ENCODE measurements at places on chromosomes 12 and 14. TPM values are rescaled to one million over a fixed set of nuclear protein-coding genes. Genes with fewer than 3 reads are reported as not detected.

DNA sequence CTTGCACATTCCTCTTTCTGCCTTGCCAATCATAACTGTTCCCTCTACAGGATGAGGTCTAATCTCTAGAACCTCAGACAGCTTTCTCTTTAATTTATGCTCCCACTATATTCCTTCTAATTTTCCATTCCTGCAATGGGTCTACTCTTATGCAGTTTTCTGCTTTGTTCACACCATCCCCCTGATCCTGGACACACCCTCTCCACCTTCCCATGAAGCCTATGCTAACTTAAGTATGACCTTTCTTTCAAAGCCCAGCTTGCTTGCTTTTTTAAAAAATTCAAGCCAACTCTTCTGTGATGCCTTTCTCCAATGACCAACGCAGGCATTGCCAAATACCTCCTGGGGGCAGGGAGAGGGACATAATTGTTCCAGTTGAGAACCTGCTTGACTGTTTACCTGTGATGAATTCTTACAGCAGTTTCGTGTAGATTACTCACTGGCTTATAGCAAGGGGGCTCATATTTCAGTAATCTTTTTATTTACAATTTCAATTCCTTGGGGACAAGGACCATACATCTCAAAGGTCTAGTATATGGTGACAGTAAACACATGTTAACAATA lies 7.8 kb downstream of the SLC38A1 start:
- H3K36me3 ChIP-seq, result no peaks in the 10 kb centered on the region
- peak overlapping the region; percentile 90 for H3K4me3 ChIP-seq
- peaks cover 80% of the 10 kb centered on the region for H3K4me1 ChIP-seq

The FERMT2 gene
- 108 TPM for total RNA-seq

The FAR2 gene
- 25.9 TPM for total RNA-seq

DNA sequence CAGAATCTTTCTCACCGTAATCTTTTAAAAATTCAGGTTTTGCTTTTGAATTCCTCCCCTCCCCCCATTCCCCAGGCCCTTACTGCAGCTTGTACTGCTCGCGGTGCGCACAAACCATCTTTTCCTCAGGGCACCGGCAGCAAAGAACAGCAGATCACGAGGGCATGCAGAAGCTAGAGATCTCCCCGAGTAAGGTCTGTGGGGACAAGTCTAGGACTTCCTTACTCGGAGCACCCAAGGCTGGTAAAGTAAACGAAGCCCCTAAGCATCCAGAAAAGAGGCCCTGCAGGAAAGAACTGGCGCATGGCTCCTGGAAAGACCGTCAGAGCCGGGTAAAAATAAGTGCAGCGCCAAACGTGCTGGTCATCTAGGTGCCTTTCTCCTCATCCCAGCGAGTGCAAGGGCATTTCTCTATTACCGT lies 727 bp downstream of the LDHB start:
- peak overlapping the region; percentile 80 for H3K4me3 ChIP-seq
- H3K4me1 ChIP-seq, result peaks cover 33% of the 10 kb centered on the region
- no peaks in the 10 kb centered on the region for H3K27me3 ChIP-seq
- H3K36me3 ChIP-seq, result peaks cover 32% of the 10 kb centered on the region
- peak overlapping the region; percentile 99 for H3K27ac ChIP-seq
- peak; percentile 53 for DNase-seq

The CDK2 gene
- total RNA-seq, result 27.7 TPM

The KERA gene
- not detected for total RNA-seq

GRCh38 chr14:43438056-43438455 lies 1069.0 kb downstream of the FSCB start:
- H3K36me3 ChIP-seq, result no peaks in the 10 kb centered on the region
- no peaks in the 10 kb centered on the region for H3K4me1 ChIP-seq
- H3K27ac ChIP-seq, result no peak overlapping the region

DNA sequence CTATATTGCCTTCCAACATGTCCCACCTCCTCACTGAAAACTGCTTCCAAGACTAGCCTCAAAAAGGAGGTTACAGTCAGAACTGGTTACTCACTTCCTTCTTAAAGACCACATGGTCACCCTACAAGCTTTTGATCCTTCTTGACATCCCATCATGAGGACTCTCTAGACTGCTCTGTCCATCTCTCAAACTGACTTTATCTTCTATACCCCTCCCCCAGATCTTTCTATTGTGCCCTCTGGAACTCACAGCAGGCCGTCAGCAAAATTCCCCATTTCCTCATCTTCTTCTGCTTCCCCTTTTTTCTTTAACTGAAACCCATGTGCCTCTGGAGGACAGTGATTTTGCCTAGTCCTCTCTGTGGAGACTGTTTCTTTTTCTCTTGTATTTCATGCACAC lies 18.1 kb upstream of the IGF1 start:
- DNase-seq, result no peak
- H3K36me3 ChIP-seq, result no peaks in the 10 kb centered on the region
- no peaks in the 10 kb centered on the region for H3K4me1 ChIP-seq
- no peak overlapping the region for H3K27ac ChIP-seq
- no peak overlapping the region for H3K4me3 ChIP-seq

GRCh38 chr14:106174206-106174605 lies 647.8 kb downstream of the TMEM121 start:
- DNase-seq, result no peak
- H3K27me3 ChIP-seq, result no peaks in the 10 kb centered on the region
- no peak overlapping the region for H3K27ac ChIP-seq

The PTGR2 gene
- 9.5 TPM for total RNA-seq

GRCh38 chr14:73339846-73340595 lies 102.7 kb downstream of the PAPLN start:
- H3K4me1 ChIP-seq, result peaks cover 7% of the 10 kb centered on the region
- H3K27me3 ChIP-seq, result no peaks in the 10 kb centered on the region
- no peak overlapping the region for H3K27ac ChIP-seq
- DNase-seq, result peak; percentile 17
- no peak overlapping the region for H3K4me3 ChIP-seq

The SYNDIG1L gene
- total RNA-seq, result 1.6 TPM

GRCh38 chr12:10175846-10176636 lies 2.8 kb upstream of the TMEM52B start:
- no peak for DNase-seq
- H3K27ac ChIP-seq, result no peak overlapping the region
- H3K36me3 ChIP-seq, result no peaks in the 10 kb centered on the region
- H3K27me3 ChIP-seq, result no peaks in the 10 kb centered on the region
- H3K4me1 ChIP-seq, result no peaks in the 10 kb centered on the region

- no peak overlapping the region for H3K4me3 ChIP-seq
- no peaks in the 10 kb centered on the region for H3K36me3 ChIP-seq
- H3K27me3 ChIP-seq, result no peaks in the 10 kb centered on the region
- H3K4me1 ChIP-seq, result no peaks in the 10 kb centered on the region
- DNase-seq, result no peak
These were observed 96.7 kb downstream of the RFLNA start for GRCh38 chr12:124391340-124392261.

The LIN7A gene
- 6.2 TPM for total RNA-seq

DNA sequence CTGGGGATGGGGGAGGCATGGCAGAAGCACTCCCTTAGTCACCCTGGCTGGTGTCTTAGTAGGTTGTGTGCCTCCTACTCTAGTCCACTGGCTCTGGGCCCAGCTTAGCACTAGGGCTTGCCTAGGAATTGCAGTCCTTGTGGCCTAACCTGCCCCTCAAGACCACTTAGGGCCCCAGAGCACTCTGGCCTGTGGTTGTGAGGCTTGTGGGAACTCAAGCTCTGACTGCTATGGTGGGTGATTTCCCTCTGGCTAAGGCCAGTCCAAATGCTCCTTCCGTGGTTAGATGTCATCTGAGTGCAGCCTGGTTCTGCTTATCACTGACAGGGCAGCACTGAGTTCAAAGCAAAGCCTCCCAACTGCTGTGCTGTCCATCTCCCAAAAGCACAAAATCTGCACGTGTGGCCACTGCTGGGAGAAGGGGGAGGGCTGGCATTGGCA lies 20.2 kb downstream of the FGD4 start:
- 0 out of 2 replicates have a peak overlapping the region, but pooled peaks have one; percentile 13 for H3K4me3 ChIP-seq
- DNase-seq, result no peak
- peaks cover 5% of the 10 kb centered on the region for H3K36me3 ChIP-seq
- peaks cover 38% of the 10 kb centered on the region for H3K4me1 ChIP-seq

GRCh38 chr14:20376071-20376588 lies 32.7 kb downstream of the PARP2 start:
- peaks cover 14% of the 10 kb centered on the region for H3K36me3 ChIP-seq
- DNase-seq, result no peak
- H3K27me3 ChIP-seq, result no peaks in the 10 kb centered on the region
- no peak overlapping the region for H3K4me3 ChIP-seq

The EEA1 gene
- total RNA-seq, result 12.5 TPM

DNA sequence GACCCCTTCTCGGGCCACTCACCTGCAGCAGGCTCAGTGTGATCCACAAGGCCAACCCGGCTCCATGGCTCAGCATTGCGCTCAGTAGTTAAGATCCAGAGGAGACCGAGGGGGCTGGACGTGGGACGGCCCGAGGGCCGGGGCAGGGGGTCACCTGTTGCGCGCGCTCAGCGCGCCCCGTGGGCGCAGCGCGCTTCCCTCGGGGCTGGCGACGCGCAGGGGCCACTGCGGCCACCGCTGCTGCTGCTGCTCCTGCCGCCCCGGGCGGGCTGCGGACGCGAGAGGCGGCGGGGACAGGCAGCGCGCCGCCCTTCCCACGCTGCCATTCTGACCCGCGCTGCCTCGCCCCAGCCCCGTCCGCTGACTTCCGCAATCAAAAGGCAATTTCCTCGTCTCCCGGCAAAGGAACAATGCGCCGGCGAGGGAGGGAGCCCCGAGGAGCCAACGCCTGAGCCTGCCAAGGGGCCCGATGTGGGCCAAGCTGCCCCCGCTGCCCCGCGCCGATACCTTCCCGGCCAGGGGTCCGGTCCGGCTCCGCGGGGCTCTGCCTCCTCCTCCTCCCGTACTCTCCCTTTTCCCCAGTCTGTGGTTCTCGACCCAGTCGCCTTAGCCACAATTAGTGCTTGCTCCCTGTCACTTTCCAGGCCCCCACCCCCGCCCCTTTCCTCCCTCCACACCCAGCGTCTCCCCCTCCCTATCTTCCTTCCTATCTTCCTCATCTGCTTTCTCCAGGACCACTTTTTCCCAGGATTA lies 27.3 kb downstream of the PTPRB start:
- peak; percentile 58 for DNase-seq
- H3K27ac ChIP-seq, result no peak overlapping the region
- peaks cover 38% of the 10 kb centered on the region for H3K27me3 ChIP-seq
- peaks cover 26% of the 10 kb centered on the region for H3K4me1 ChIP-seq
- peak overlapping the region; percentile 72 for H3K4me3 ChIP-seq

DNA sequence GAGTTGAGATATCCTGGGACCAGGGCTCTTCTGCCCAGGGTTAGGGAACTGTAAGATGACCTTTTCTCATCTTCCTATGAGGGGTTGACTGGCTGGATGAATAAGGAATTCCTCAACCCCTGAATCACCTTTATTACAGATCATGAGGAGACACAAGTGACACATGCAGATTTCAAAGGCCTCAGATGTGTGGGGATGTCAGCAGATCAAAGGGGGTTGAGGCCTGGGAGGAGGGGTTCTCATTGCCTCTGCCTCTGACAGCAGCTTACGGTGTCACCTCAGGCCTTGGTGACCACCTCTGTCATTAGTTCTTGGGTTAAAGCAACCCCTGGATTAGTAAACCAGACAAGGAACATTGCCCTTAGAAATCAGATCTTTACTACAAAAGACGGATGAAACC lies 2.1 kb upstream of the KRT72 start:
- H3K4me3 ChIP-seq, result no peak overlapping the region
- peaks cover 24% of the 10 kb centered on the region for H3K27me3 ChIP-seq
- H3K36me3 ChIP-seq, result no peaks in the 10 kb centered on the region
- no peak for DNase-seq

DNA sequence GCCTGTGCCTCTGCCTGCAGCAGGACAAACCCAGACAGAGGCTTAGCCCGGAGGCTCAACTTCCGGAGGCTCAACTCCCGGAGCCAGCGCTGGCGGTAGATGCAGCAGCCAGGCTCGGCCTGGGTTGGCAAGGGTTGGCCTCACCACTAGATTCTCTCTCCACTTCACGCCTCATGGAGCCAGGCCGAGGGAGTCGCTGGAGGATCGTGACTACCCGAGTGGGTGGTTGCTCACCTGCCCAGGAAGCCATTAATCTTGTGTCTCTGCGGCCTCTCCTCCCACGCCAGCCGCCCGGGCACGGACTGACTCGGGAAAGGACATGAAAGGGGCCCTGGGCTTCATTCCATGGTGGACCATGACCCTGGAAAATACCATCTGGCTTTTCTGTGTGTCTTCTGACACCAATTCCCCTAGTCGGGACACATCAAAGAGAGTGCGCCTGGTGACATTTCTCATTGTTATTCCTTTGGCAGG lies 20.8 kb downstream of the ESRRB start:
- no peak overlapping the region for H3K4me3 ChIP-seq
- no peak for DNase-seq
- H3K27me3 ChIP-seq, result no peaks in the 10 kb centered on the region
- no peak overlapping the region for H3K27ac ChIP-seq
- no peaks in the 10 kb centered on the region for H3K4me1 ChIP-seq
- no peaks in the 10 kb centered on the region for H3K36me3 ChIP-seq

DNA sequence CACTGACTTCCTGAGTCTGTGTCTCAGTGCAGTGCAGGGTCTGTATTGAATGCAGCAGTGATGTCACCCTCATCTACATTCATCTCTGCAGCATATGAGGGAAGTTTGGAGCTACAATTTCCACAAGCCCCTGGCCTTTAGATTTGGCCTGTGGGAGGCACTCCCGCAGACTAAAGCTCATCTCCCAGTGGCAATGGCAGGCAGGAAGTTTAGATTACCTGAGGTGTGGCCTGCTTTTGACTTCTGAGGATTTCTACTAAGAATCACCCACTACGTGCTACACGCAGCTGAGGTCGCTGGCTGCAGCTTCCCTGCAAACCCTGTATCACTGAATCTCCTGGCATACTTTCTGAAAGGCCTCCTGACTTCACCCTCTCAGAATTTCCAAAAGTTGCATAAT lies 202.2 kb upstream of the PRKD1 start:
- H3K4me1 ChIP-seq, result no peaks in the 10 kb centered on the region
- no peak overlapping the region for H3K4me3 ChIP-seq
- no peaks in the 10 kb centered on the region for H3K36me3 ChIP-seq

The TSPAN9 gene
- total RNA-seq, result 17.2 TPM

DNA sequence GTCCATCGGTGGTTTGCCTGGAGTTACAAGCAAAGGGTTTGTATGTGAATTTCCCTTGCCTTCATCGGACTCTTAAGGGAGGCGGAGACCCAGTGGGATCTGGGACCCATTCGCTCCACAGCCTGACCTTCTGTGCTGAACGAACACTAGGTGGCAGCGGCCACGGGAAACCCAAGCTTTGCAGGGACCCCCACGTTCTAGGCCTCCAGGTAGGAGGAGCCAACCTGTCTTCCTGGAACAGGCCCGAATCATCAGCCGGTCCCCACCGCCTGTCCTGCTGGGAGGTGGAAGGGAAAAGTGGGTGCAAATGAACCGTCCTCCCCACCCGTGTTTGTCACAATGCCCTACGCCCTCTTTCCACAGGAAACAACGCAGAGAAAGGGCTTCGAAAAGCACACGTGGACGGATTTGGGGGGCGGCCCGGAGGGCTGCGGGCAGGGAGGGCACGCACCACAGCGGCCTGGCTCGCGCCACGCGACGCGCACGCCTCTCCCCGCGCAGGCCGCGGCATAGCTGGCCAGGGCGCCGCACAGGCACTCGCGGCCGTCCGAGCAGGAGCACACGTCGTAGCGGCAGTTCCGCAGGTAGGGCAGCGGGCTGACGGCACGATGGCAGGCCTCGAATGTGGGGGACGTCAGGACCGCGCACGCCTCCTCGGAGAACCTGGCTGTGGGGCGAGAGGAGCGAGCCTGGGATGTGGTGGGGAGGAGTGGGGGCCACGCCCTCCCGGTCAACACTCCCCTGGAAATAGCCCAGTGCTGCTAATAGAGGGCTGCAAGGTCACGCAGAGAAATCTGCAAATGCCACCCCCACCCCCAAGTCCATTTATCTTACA lies 67.8 kb downstream of the VWF start:
- H3K36me3 ChIP-seq, result no peaks in the 10 kb centered on the region
- H3K4me1 ChIP-seq, result peaks cover 14% of the 10 kb centered on the region
- peaks cover 12% of the 10 kb centered on the region for H3K27me3 ChIP-seq
- peak overlapping the region; percentile 65 for H3K4me3 ChIP-seq
- no peak overlapping the region for H3K27ac ChIP-seq

The WNT1 gene
- not detected for total RNA-seq

The OR6C2 gene
- not detected for total RNA-seq

All from GM23338 (cell line).